ENCODE measurements at places on chromosomes 2 and 18. TPM values are rescaled to one million over a fixed set of nuclear protein-coding genes. Genes with fewer than 3 reads are reported as not detected.

GRCh38 chr2:119028327-119029174 lies 86.6 kb downstream of the MARCO start:
- no peak for DNase-seq

The TCF4 gene
- polyA plus RNA-seq, result 100 TPM

The KCNK3 gene
- 1.6 TPM for polyA plus RNA-seq

- DNase-seq, result no peak
Measured at GRCh38 chr18:1094409-1094808, 189.7 kb downstream of the ADCYAP1 start.

DNA sequence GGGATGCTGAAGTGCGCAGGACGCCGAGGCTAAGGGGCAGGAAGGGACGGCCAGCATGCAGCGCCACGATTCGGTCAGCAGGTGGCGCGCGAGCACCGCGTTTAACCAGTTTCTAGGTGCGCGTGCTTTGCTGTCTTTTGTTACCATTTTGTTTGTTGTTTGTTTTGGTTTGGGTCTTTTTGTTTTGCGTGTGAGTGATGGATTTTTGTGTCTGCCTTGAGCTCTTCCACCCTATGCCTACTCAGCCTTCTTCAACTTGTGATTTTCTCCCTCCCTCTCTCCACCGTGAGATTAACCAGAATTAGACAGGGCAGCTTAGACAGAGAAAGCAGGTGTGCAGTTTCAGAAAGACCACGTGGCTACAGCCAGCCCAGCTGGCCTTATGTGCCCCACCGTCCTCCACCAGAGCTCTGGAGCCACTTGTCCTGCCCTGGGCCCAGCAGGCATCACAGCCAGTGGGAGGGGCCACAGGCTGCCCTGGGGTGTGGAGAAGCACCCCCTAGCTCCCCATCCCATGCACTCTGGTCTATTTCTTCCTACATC lies 180.2 kb downstream of the RNF144A start:
- DNase-seq, result peak; percentile 25

GRCh38 chr18:29188760-29189159 lies 1011.8 kb upstream of the CDH2 start:
- no peak for DNase-seq

The CFAP65 gene
- polyA plus RNA-seq, result not detected

- DNase-seq, result no peak
Measured at GRCh38 chr2:239679755-239680154, 278.9 kb upstream of the HDAC4 start.

GRCh38 chr2:17318013-17318412 lies 200.2 kb downstream of the RAD51AP2 start:
- DNase-seq, result no peak

DNA sequence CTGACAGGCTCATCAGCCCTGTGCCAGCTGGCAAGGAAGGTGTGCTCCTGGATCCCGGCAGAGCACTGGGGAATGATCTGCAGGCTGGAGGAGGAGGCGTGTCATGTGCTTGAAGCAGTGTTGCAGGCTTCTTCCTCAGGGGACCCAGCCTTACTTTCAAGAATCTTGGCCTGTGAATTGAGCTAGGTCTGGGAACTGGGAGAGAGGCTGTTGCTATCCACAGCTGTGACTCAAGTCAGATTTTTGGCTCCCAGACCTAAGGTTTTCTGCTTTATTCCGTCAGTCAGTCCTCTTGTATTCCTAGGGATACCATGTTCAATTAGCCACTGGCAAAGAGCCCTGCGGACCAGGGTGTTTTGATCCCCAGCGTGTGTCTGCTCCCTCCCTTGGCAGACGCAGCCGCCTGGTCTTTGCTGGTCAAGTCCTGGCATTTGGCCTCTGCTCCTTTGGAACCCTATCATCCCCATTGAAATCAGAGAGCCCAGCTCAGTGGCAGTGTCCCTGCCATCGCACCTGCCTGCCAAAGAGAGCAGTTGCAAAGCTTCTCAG lies 32.4 kb downstream of the ASB1 start:
- peak; percentile 96 for DNase-seq

DNA sequence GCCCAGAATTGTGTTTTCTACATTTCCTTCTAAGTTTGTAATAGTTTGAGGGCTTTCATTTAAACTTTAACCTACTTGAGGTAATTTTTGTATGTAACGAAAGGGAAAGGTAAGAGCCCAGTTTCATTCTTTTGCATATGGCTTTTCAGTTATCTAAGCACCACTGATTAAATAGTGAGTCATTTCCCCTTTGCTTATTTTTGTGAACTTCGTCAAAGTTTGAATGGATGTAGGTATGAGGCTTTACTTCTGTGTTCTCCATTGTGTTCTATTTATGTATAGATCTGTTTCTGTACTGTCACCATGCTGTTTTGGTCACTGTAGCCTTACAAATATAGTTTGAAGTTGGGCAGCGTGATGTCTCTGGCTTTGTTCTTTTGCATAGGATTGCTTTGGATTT lies 944.8 kb upstream of the CNTNAP5 start:
- no peak for DNase-seq

The APCDD1 gene
- 11.3 TPM for polyA plus RNA-seq

DNA sequence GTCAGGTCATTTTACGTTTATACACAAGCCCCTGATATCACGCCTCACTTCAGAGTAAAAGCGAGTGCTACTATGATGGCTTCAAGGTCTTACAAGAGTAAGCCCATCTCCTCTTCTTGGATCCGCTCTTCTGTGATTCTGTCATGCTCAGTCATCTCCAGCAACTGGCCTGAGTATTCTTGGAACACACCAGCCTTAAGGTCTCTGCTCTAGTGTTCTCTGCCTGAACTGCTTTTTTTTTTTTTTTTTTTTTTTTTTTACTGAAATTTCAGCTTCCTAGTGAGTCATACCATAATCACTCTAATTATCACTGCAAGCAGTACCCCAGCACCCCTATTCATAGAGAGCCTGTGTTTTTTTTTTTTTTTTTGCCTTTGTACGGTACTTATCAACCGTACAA lies 1228.9 kb downstream of the CNTNAP5 start:
- no peak for DNase-seq

GRCh38 chr2:173493874-173494273 lies 139.2 kb downstream of the CDCA7 start:
- no peak for DNase-seq

The CYTIP gene
- 0.62 TPM for polyA plus RNA-seq

- no peak for DNase-seq
Measured at GRCh38 chr2:85648619-85649018, 19.4 kb downstream of the SFTPB start.

The ITGB6 gene
- polyA plus RNA-seq, result 47.9 TPM

The EMX1 gene
- polyA plus RNA-seq, result 0.08 TPM

The VWC2L gene
- polyA plus RNA-seq, result not detected

DNA sequence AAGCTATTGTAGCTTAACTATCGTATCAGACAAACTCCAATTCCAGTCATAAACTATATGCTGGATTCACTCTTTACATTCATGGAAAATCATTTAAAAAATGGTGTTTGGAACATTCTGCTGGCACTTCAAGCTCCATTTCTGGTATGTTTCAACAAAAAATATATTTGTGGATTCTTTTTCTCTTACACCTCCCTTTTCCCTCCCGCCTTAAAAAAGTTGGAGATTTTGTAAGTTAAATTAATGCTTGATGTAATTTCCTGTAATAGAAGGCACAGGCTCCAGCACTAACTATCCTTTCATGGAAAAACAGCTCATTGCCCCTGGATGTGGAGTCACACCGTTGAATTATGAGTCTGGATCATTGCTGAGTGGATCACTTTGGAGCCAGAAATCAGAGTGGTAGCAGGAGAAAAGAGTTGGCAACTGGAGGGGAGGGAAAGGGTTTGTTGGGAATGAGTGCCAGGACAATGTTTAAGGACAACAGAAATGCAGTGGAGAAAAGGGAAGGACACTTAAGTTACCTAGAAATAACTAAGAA lies 102.8 kb downstream of the ICOS start:
- DNase-seq, result no peak

The C1GALT1C1L gene
- polyA plus RNA-seq, result 1.0 TPM

The GPR75 gene
- polyA plus RNA-seq, result 1.5 TPM

- DNase-seq, result no peak
Measured at GRCh38 chr2:202982779-202983491, 31.7 kb upstream of the NBEAL1 start.

DNA sequence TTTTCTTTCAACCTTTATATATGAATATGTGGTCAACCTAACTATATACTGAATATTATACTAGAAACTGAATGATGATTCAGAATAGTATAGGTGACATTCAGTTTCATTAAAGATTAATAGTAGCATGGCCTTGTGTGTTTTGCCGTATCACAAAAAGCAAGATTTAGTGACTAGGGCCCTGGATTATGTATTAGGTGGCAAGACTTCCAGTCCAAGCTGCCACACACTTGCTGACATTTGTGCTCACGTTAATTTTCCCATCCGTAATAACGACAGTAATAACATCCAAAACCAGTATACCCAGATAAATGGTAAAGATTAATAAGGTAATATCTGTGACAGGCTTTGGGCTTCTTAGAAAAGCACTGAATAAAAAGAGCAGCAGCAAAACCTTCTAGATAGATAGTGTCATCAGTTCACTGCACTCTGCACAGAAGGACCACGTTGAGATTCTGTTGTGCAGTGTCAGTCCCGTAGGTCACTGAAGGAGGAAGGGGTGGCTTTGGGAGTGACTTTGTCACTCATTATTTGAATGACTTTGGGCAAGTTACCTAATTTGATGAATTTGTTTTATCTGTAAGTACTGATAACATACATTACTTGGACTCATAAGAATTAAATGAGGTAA lies 451.7 kb downstream of the PTPRM start:
- DNase-seq, result no peak

GRCh38 chr18:32577561-32577960 lies 106.9 kb upstream of the GAREM1 start:
- DNase-seq, result no peak

DNA sequence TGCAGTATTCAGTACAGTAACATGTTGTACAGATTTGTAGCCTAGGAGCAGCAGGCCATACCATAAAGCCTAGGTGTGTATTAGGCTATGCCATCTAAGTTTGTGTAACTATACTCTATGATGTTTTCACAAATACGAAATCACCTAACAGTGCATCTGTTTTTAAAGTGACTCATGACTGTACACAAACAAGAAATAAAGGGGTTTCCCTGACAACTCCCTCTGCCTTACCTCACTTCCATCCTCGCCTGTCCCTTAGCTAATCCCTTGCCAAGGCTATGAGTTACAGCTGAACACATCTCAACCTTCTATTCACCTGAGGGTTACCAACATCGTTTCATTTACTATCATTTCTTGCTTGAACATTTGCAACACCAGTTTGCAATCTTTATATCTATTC lies 78.6 kb upstream of the RPRM start:
- DNase-seq, result no peak

- no peak for DNase-seq
Measured at GRCh38 chr2:1758171-1758570, 13.9 kb upstream of the PXDN start.

- no peak for DNase-seq
Measured at GRCh38 chr18:25990473-25990872, 99.9 kb downstream of the SS18 start.

The TTC21B gene
- polyA plus RNA-seq, result 20.1 TPM

DNA sequence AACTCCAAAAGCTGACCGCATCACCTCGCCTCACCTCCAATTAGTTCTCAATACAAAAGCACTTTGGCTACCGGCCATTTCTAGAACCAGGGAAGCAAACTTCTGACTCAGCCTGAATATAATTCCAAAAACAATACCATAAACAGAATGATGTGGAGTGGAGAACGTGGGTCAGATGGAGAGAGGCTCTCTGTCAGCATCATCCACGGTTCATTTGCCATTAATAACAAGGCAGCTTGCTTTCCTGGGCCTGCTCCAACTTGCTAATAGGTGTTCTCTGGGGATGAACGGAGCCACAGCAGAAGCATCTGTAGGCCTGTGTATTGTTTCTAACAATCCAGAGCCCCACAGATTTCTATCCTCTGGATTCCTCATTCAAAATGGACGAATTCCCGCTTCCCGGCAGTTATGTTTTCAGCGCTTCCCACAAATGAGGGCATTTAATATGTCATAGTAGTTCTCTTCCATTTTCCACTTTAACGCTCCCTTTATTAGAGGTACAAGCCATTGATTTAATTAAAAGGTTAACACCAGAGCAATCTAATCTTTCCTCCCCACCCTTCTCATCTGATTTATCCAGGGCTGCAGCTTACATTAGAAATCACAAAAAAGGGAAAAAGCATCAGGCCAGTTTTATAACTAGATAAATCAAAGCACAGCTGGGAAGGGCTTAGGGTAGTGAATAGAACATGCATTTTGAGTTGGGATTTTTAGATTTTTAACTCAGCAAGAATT lies 23.2 kb upstream of the CNTNAP5 start:
- DNase-seq, result peak; percentile 43

GRCh38 chr2:62415019-62415431 lies 91.0 kb downstream of the TMEM17 start:
- DNase-seq, result no peak

The KCTD1 gene
- polyA plus RNA-seq, result 4.2 TPM

- no peak for DNase-seq
Measured at GRCh38 chr18:48872234-48873145, 78.3 kb downstream of the SMAD7 start.

The METTL8 gene
- 11.1 TPM for polyA plus RNA-seq

The RTKN gene
- polyA plus RNA-seq, result 50.9 TPM

GRCh38 chr18:22152093-22152492 lies 17.3 kb upstream of the GATA6 start:
- DNase-seq, result no peak

- DNase-seq, result no peak
Measured at GRCh38 chr2:226548732-226549131, 250.9 kb downstream of the IRS1 start.

DNA sequence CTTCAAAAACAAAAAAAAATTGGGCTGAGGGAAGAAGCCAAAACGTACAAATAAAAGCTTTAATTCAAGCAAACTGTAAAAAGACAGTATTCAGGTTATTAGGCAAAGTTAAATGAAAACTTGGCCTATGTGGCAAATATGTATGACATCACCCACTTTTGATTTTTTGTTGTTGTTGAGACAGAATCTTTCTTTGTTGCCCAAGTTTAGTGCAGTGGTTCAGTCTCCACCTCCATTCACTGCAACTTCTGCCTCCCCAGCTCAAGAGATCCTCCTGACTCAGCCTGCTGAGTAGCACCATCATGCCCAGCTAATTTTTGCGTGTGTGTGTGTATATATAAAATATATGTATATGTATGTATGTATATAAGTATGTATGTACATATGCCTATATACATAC lies 440.4 kb upstream of the NRXN1 start:
- no peak for DNase-seq

The NCL gene
- 593 TPM for polyA plus RNA-seq

Data from forelimb muscle (tissue), 1 donor.